ENCODE measurements at places on chromosomes 13 and 19. TPM values are rescaled to one million over a fixed set of nuclear protein-coding genes. Genes with fewer than 3 reads are reported as not detected.
A peak's percentile ranks its signal among the peaks of the same experiment; 100 is the strongest.

GRCh38 chr13:29583073-29583785, 12.3 kb downstream of the SLC7A1 start:
- DNase-seq: peak; percentile 76

DNA sequence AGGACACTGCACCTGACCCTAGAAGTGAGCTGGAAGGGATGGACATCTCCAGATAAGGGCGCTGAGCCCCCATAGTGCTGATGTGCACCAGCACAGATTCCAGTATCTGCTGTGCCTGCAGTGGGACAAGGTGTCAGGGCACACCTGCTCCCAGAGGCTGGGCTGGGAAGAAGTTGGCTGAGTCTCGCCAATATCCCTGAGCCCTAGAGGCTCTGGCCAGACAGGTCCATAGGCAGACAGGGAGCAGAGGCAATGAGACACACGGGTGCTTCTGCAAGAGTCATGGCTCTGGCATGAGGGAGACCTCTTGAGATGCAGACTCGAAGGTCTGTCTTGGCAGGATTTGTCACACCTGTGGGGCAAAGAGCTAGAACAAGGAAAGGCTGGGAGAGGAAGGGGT, 1321.5 kb downstream of the UQCRFS1 start:
- no peak for DNase-seq

DNA sequence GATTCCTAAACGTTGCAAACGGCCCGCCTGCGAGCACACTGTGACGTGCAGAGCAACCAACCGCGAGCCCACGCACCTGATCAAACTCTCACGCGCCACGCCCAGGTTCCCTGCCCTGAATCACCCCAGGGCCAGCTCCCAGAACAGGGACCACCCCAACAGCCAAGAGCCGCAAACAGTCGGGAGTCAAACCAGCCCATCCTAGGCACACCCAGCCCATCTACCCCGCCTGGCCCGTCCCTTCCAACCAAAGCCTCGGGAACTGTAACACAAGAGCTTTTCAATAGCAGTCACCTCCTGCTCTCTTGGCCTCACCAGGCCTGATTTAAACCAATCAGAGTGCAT, 8.9 kb downstream of the PIP5K1C start:
- no peak for DNase-seq

GRCh38 chr19:42311657-42312056, 1.5 kb upstream of the TMEM145 start:
- no peak for DNase-seq

DNA sequence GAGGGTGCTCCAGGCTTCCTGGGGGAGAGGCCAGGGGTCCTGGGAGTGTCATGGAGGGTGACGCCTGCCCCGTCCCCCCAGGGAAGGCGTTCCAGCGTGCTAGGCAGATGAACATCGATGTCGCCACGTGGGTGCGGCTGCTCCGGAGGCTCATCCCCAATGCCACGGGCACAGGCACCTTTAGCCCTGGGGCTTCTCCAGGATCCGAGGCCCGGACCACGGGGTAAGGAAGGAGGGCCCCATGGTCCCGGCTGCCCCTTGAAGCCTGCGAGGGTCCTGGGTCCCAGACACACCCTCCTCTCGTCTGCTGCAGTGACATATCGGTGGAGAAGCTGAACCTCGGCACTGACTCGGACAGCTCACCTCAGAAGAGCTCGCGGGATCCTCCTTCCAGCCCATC, 11.4 kb downstream of the PTGER1 start:
- no peak for DNase-seq

GRCh38 chr13:113497217-113497616, 6.7 kb upstream of the DCUN1D2 start:
- DNase-seq: peak; percentile 21

DNA sequence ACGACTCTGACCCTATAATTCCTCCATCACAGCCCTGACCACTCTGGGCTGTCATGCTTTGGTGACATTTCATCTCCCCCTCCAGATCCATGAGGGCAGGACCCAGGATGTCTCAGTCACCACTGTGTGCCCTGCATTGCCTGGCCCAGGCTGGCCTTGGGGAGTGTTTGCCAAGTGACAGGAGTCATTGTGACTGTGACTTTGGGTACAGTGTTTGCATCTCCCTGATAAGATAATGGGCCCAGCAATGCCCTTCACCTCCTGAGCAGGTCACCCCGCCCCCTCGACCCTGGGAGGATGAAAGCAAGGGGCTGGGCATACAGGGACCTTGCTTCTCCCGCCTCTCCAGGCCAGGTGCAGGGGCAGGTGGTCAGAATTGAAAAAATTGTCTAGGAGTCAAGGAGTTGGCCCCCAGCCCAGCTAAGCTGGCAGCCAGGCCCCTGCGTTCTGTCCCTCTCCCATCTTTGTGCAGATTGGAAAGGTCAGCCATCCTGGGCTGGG, 5.9 kb upstream of the ATP4A start:
- no peak for DNase-seq

DNA sequence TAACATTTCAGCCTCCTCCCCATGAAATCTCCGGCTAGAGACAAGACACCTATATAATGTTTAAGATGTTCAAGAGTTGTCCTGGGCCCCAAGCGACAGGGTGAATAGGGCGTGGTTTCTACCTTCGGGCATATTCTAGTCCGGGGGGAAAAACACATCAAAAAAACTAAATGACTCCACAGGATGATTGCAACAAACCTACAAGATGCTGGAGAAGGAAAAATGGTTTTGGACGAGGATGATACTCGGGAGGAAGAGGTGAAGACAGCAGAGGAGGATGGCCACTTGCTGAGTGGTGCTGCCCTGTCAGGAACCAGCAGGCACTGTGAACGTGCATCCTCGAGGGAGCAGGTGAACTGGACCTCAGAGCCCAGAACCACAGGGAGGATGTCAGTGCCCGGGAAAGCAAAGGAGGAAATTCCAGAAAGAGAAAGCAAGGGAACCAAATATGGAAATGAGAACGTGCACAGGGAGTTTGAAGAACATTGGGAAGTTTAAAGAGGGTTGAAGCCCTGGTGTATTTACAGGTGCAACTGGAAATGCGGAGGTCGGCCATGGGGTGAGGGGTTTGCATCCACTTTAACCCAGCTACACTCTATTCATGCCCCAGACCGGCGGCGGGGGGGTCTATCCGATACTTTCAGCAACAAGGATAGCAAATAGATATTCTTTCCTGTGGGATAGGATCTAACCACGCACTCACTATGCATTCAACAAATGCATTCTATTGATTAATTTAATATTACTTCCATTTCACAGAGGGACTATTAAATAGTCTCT, 50.6 kb downstream of the COL4A1 start:
- no peak for DNase-seq

GRCh38 chr19:40302224-40303011, 17.3 kb upstream of the AKT2 start:
- no peak for DNase-seq

GRCh38 chr13:19606152-19606551, 27.3 kb upstream of the MPHOSPH8 start:
- DNase-seq: peak; percentile 48

- DNase-seq: no peak
Measured at GRCh38 chr19:16263141-16263761, 61.4 kb upstream of the KLF2 start.

- DNase-seq: no peak
Measured at GRCh38 chr13:74973935-74974879, 507.8 kb downstream of the TBC1D4 start.

- DNase-seq: no peak
Measured at GRCh38 chr13:29429286-29429900, 166.1 kb downstream of the SLC7A1 start.

- no peak for DNase-seq
Measured at GRCh38 chr19:6765738-6766356, 1.4 kb downstream of the SH2D3A start.

The CNN1 gene
- total RNA-seq: 102 TPM

The SULT2A1 gene
- not detected for total RNA-seq

The MBD3L2B gene
- total RNA-seq: not detected

The TJP3 gene
- not detected for total RNA-seq

The FEM1A gene
- total RNA-seq: 8.6 TPM

The ZNF850 gene
- 7.2 TPM for total RNA-seq

Data from IMR-90 (cell line).